ENCODE measurements at places on chromosomes 2 and 18. TPM values are rescaled to one million over a fixed set of nuclear protein-coding genes. Genes with fewer than 3 reads are reported as not detected.

Gene ESPNL
- total RNA-seq, result 0.40 TPM

Gene THSD7B
- total RNA-seq, result 0.40 TPM

Gene TM4SF20
- total RNA-seq, result not detected

Gene ATP6V1B1
- 1.3 TPM for total RNA-seq

Gene DSG2
- total RNA-seq, result 0.31 TPM

Gene SLC4A5
- 0.31 TPM for total RNA-seq

All from aortic smooth muscle cell (primary cell).